ENCODE measurements at places on chromosomes 7 and 10.

GRCh38 chr7:28065721-28066285 lies 114.8 kb downstream of the JAZF1 start:
- no peak for DNase-seq

- DNase-seq = no peak
Measured at GRCh38 chr10:9172276-9172675, 1117.8 kb downstream of the GATA3 start.

DNA sequence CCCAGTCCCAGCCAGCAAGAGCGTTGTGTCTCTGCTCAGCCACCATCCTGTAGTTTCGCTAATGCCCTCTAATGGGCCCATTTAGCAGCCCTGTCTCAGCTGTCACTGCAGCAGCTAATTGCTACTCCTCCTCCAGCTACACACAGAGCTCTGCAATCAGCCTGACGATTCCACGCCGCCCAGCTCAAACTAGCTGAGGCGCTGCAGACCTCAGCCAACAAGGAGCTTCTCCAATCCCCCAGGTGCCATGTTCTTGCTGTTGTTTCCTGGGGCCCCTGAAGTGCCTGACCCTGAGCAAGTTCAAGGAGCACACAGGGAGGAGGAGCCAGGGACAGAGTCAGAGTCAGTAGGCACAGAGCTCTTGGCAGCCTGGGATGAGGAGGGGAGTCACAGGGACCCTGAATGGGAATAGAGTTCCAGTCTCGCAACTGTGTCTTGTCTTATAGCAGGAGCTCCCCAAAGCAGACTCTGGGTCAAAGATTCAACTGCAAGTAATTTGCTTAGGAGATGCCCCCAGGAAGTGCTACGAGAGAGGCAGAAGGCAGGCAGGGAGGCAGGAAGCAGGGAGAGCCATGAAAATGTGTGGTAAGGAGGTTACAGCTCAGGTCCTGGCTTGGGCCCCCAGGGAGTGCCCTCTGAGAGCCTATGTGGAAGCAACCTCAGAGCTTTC lies 135.8 kb upstream of the UNC5B start:
- no peak for DNase-seq

DNA sequence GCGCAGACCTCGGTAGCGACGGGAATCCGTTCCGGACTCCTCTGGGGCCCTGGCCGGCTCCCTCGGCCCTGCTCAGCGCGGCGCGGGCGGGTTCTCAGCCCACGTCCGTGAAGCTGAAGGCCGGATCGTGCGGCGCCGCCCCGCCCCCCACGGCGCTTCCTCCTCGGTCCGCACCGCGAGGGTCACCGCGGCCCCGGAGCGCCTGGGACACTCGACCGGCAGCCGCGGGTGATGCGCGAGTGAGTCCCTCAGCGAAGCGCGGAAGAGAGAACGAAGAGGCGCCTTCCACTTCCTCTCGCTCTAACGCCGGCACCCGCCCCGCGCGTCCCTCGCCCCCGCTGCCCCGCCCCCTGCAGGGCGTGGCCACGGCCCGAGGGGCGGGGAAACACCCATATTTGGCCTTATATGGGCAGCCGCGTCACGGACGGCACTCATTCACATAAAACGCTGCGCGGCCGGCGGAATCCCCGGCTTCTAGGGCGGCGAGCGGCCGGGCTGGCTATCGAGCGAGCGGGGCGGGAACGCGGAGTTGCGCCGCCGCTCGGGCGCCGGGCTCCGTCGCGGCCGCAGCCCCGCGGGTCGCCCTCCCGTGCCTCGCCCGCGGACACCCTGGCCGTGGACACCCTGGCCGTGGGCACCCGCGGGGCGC lies at the start of gene DUSP5:
Gene DUSP5 (plus strand): TSS at position 470 of the 649 bp plus-strand sequence. CDS start 215 bp downstream, outside the sequence.
- no peak for DNase-seq

- DNase-seq = no peak
Measured at GRCh38 chr7:70177166-70177565, 578.9 kb downstream of the AUTS2 start.

DNA sequence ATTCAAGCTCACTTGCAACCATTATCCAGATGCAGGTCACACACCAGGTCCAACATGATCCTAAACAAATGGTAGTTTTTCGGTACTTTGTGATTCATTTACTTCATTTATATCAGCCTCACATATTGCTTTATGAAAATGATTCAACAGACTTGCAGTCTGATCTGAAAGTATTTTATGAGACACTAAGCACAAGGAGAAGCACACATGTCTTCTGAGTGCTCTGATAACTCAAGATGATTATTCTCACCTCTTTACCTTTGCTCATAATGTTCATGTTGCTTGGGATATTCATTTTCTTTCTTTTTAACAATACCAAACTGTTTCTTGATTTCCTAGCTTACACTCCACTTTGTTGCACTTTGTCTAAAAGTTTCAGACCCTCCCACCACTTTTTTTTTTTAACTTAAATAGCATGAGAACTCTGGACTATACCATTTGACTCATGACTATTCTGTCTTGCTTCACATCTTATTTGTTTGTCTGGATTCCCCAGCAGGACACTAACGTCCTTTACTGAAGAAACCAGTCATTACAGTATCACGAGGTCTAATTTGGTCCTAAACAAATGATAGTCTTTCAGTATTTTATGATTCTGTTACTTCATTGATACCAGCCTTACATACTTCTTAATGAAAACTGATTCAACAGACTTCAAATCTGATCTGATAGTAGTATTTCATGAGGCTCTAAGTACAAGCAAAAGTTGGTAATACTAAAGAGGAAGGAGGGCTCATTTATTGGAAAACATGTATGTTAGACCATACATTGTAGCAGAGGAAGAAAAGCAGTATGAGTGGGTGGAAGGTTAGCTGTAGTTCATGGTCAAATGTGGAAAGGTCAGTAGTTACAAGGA lies 171.8 kb upstream of the AHR start:
- DNase-seq = no peak
